ENCODE measurements at places on chromosomes 1 and 21. TPM values are rescaled to one million over a fixed set of nuclear protein-coding genes. Genes with fewer than 3 reads are reported as not detected.
A peak's percentile ranks its signal among the peaks of the same experiment; 100 is the strongest.

- no peak for DNase-seq
Observed at GRCh38 chr21:42118901-42119300, 47.8 kb downstream of the UMODL1 start.

TMOD4 gene
- total RNA-seq, result not detected

OR2C3 gene
- total RNA-seq, result not detected

- no peak for DNase-seq
Observed at GRCh38 chr1:246537441-246537840, 28.6 kb downstream of the TFB2M start.

- no peak for DNase-seq
Observed at GRCh38 chr1:58409336-58409735, 137.2 kb downstream of the OMA1 start.

- DNase-seq, result no peak
Observed at GRCh38 chr1:9225411-9225785, 9.2 kb upstream of the H6PD start.

GRCh38 chr1:112633628-112634027, 14.0 kb downstream of the CAPZA1 start:
- no peak for DNase-seq

DCDC2B gene
- not detected for total RNA-seq

GRCh38 chr1:30689901-30690645, 33.3 kb downstream of the MATN1 start:
- DNase-seq, result no peak

DNA sequence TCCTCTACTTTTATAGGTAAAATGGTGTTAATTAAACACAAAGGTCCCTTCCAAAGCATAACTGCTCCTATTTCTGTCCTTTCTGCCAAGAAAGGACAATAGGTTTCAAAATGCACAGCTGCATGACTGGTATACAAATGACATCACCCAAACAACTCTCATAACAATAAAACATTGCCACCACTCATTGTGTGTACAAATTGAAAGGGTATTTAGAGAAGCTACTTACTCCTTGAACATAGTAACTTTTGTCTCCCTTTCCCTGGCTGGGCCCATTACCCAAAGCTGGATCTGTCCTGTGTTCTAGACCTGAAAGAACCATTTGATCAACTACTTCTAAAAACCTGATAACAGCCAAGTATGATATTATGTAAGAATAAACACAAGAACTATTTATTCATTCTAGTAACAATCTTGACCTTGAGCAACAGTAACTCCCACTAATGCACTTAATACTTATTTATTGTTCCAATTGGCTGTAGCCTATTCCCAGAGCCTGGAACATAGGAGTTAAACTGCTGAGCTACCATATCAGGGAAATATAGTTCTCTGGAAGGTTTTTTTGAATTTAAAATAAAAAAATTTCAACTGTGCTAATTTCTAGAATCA, 38.2 kb downstream of the TTLL7 start:
- DNase-seq, result no peak

GRCh38 chr1:5753549-5754421, 238.4 kb downstream of the NPHP4 start:
- no peak for DNase-seq

SPRR2E gene
- not detected for total RNA-seq

RGS5 gene
- total RNA-seq, result 97.3 TPM

GRCh38 chr1:218482683-218483082, 137.5 kb downstream of the TGFB2 start:
- DNase-seq, result no peak

DNA sequence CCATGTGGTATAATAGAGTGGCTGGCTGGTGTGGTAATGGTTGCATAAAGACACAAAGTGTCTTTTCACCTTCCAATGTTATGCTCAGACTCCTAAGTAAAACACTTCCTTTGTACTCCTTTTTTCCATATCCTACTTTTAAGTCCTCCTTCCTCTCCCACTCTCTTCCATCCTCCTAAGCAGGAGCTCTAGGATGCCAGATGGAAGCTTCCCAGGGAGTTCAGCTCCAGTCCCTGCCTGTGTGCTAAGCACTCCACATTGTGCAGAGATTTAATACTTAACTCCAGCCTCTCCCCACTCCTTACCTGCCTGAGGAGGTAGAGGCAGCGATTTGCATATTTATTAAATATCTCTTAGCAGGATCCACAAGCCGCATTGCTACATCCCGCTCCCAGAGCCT, 60.5 kb upstream of the IGSF21 start:
- DNase-seq, result no peak

DNA sequence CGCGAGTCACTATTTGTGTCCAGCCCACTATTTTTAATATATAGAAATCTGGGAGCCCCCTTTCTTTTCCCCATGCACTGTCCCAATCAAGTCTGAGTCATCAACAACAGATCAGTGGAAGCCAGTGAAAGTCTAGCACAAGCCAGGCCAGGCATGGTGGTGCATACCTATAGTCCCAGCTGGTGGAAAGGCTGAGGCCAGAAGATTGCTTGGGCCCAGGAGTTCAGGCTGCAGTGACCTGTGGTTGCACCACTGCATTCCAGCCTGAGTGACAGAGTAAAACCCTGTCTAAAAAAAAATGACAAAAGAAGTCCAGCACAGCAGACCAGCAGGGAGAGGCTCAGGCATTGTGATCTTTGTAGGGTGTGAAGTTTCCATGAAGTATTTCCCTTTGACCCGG, 9.0 kb upstream of the RPL5 start:
- no peak for DNase-seq

- no peak for DNase-seq
Observed at GRCh38 chr1:37759451-37759850, 5.5 kb downstream of the EPHA10 start.

GRCh38 chr1:65434760-65435159, 14.3 kb downstream of the LEPR start:
- DNase-seq, result no peak

EPHB2 gene
- 24.8 TPM for total RNA-seq

BNIPL gene
- 4.3 TPM for total RNA-seq

DNA sequence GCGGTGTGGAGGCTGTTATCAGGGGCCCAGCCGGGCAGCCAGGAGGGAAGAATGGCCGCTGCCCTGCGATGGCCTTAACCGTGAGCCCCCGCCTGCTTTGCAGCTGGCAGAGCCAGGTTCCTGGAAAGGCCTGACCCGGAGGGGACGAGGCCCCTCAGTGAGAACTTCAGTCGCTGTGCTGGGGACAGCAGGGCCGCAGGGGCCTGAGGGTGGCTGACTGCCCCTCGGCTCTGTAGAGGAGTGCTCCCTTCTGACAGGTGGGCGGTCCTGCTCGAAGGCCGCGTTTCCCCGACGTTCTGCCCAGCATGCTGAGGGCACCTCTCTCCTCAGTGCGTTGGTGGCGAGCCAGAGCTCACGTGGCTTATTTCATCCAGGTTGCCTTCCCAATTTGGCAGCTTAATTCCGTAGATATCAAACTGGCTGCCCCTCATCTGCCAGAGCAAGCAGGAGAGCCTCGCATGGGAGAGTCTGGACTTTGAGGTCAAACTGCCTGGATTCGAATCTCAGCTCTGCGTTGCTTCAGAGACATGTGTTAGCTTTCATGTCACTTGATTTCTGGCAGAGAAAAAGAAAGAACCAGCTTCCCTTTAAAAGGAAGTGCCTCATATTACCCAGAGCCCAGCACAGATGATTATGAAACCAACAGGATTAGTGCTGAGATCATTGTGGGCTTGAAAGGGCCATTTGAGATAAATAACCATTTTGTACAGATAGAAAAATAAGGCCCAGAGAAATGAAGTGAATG, 239.8 kb downstream of the SDCCAG8 start:
- DNase-seq, result no peak

NBPF6 gene
- total RNA-seq, result not detected

DNA sequence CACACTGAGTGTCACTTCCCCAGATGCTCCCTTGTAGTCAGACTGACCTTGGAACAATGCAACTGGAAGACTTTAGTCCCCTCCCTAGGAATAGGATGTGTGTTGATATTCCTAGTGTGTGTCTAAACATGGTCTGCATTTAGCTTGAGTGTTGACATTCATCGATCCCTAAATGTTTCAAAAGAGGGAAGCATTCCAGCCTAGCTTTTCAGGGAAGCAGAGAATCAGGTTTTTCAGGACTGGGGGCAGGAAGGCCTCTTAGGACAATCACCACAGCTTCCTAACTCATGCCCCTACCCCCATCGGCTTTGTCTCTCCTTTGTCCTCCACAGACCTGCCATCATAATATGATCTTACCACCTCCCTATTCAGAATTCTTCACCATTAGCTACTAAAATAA, 43.4 kb downstream of the NMNAT2 start:
- DNase-seq, result no peak

GRCh38 chr1:224873434-224874369, 55.8 kb upstream of the DNAH14 start:
- DNase-seq, result no peak

DNA sequence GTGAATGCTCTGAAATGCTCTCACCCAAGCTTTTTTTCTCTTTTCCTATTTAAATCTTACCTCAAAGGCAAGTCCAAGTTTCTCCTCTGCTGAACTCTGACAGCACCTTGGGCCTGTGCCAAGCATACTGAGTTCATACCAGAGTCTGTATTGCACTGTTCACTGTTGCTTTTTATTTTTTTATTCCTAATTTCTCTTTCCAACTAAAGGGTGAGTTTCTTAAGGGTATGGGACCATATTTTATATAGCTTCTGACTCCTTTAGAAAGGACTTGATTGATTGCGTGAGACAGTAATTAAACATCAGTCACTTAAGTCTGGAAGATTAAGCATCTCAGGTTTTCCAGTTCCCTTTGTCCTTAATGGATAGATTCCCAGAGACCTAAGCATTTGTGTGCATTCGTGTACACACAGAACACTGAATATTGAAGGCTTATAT, 69.9 kb downstream of the CACHD1 start:
- peak; percentile 93 for DNase-seq

- no peak for DNase-seq
Observed at GRCh38 chr21:43322805-43323204, 104.1 kb downstream of the SIK1 start.

Measured in thyroid gland (tissue), 4 donors.